Activated gamma-delta T cell (primary cell): ENCODE measurements at places on chromosomes 4 and X.

DNA sequence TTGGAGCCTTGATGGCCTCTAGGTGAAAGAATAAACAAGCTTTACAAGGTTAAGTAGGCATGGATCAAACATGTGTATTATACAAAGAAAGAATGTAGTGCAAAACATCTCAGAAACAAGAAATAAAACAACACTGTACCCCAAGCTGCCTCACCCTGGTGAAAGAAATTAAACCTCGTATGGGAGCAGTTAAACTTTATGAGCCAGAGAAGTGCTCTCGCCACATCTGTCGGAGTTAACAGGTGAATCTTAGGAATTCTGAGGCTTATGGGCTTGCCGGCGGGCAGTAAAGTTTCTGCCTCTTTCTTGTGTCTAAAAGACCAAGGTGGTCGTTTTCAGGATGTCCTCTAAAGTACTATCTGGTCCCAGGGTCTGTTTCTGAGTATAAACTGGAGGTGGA is 34.0 kb upstream of the ARSH start:
- DNase-seq, result no peak

- no peak for DNase-seq
These were observed 26.3 kb upstream of the UCP1 start for GRCh38 chr4:140595065-140595464.

GRCh38 chr4:131650951-131651350 is 1498.1 kb upstream of the PCDH10 start:
- no peak for DNase-seq

DNA sequence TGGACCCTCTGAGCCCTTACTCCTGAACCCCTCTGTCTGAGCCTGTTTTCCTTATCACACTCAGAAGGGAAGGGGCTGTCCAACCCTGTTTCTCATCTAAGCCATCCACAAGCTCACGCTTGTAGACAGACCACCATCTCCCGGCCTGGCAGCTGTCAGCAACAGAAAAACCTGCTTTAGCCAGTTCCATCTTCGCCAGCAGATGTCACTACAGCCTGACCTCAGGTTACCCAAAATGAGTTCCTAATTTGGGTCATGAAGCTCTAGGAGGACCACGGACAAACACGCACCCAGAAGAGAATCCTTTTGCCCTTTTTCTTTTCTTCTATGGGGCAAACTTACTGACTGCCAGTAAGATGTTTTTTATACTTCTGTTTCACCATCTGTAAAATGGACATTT is 445.4 kb downstream of the BCOR start:
- no peak for DNase-seq
